ENCODE measurements at places on chromosomes 12 and 14.

DNA sequence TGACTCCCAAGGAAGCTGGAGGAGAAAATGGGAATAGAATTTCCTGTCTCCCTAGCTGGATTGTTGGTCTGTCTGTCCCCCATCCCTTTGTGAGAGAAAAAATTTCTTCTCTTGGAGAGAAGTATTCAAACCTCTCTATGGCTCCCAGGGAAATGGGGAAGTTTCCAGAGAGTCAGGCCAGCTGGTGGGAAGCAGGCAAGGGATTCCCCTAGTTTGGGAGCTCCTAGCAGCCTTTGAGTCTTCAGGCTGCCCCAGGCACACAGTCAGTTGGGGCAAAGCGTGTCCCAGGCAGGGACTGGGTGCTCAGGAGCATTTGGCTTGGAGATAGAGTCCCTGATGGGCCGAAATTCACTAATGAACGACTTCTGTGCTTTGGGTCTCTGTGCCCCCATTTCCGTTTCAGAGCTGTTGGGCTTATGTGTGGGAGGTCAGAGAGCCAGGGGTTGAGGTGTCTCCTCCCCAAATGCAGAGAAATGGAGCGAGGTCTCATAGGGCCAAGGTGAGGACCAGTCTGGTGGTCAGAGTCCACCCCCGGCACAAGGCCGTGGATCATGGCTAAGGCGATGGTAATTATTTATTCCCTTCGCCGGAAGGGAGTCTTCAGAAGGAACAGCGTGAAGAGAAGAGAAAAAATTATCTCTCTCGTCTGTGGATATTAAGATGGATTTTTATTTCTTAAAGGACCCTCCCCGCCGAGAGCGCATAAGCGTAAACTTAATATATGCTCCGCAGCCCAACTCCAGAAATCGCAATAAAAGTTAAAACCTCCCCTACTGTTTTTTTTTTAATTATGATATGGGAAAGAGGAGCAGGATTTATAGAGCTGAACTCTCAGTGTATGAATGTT is 6.6 kb upstream of the HOXC9 start:
- no peak for DNase-seq

GRCh38 chr14:100011628-100012325 is 53.4 kb upstream of the EVL start:
- DNase-seq, result no peak

DNA sequence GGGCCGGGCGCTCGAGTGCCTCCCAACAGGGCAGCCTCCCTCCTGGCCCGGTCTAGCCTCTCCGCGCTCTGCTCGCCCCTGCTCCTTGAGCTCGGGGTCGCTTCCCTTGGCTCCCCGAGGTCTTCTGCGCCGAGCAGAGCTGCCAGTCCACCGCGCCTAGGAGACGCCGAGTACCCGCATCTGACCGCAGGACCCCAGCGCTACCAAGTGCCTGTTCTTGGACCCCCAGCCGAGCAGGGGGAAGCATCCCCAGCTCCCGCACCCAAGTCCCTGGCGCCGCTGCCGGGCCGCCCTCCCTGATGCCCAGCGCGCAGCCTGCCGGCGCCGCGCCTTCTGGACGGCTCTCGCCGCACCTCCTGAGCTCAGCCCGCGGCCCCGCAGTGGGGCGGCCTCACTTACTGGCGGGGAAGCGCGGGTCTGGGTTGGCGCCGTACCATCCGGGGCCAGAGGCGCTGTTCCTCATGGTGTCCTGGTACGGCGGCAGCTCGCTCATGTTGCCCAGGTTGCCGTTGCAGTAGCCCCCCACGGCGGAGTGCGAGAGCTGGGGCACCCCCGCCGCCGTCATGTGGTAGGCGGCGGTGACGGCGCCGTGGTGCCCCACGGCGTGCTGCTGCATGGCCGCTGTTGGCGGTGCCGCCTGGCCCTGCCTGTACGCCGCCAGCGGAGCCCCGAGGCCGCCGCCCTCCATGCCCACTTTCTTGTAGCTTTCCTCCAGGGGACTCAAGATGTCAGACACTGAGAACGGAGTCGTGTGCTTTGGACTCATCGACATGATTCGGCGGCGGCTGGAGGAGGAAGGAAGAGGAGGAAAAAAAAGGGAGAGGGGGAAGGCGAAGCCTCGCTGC is 1.2 kb downstream of the NKX2-1 start:
- no peak for DNase-seq

- DNase-seq, result no peak
Observed at GRCh38 chr12:116152268-116152667, 125.2 kb downstream of the MED13L start.

DNA sequence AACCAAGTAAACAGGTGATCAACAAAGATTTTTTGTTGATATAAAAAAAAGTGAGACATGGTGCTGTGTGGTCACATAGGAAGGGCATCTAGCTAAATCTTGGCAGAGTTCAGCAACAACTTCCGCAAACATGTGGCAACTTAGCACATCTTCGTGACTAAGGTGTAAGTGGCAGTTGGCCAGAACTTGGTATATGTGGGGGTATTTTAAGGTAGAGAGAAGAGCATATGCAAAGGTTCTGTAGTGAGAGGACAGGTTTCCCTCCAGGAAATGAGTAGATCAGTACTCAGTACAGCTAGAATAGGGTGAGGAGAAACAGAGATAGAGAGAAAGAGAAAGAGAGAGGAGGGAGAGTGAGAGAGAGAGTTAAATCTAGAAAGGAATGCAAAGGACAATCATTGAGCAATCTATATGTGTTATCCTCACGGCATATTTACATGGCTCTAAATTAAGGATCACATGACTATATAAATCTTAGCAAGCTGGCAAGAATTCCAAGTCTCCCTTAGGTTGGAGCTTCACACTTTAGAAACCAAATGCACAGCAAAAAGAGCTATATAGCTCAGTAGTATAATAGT is 227.7 kb upstream of the HMGA2 start:
- no peak for DNase-seq

GRCh38 chr12:106093246-106093645 is 45.5 kb downstream of the NUAK1 start:
- DNase-seq, result no peak

DNA sequence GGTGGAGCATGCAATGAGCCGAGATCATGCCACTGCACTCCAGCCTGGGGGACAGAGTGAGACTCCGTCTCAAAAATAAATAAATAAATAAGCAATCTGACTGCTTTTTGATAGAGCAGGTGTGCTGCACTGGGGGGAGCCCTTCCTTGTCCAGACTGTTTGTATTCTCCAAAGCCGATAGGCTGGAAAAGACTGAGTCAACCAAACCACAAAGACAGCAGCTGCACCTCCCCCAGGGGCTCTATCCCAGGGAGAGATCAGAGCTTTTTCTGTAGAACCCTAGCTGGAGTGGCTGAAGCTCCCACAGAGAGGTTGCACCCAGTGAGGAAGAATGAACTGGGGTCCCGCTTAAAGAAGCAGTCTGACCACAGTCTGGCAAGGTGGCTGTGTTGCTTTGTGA is 45.8 kb upstream of the LALBA start:
- no peak for DNase-seq

DNA sequence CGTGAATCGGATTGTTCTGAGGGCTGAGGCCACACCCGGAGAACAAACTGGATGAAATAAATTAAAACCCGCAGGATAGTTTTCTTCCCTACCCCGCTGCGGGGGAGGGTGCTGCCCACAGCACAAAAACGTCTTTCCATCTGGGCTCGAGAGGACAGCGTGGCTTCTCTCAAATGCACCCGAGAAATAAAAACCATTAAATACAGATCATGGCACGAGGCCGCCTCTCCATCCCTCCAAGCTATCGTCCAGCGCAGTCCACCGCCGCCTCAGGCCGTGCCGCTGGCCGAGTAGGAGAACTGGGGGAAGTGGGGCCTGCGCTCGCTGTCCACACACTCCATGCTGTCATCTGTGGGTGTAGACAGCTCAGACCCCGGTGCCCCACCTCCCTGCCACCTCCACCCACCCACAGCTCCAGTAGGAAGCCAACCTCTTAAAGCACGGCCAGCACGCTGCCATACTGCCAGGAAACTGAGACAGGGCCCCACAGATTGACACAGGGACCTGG is 17.2 kb downstream of the SIVA1 start:
- DNase-seq, result no peak

GRCh38 chr14:34684578-34684977 is 29.8 kb downstream of the CFL2 start:
- no peak for DNase-seq

DNA sequence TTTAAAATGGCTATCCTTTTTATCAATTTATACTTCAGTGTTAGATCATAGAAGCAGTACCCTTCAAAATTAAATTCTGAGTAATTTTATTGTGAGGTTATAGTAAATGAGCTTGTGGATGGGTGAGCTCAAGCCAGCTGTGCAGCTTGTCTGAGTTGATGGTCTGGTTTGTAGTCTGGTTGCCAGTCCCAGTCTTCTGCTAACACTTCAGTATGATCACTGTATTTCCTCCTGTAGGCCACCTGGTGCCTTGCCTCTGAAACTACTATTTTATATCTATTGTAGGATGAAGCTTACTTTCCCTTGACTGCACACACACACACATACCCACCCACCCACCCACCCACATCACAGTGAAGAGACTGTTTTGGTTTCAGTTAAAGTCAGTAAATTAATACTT is 496.4 kb downstream of the PCNX1 start:
- DNase-seq, result no peak

GRCh38 chr14:79549515-79549914 is 661.8 kb downstream of the DIO2 start:
- DNase-seq, result no peak
